ENCODE measurements at places on chromosomes 3 and 15.
A peak's percentile ranks its signal among the peaks of the same experiment; 100 is the strongest.

GRCh38 chr3:5729852-5730251 is 542.3 kb downstream of the EDEM1 start:
- DNase-seq = no peak

- no peak for DNase-seq
Observed at GRCh38 chr3:157574531-157574930, 71.3 kb upstream of the VEPH1 start.

- DNase-seq = no peak
Observed at GRCh38 chr3:2579206-2579605, 480.5 kb downstream of the CNTN4 start.

DNA sequence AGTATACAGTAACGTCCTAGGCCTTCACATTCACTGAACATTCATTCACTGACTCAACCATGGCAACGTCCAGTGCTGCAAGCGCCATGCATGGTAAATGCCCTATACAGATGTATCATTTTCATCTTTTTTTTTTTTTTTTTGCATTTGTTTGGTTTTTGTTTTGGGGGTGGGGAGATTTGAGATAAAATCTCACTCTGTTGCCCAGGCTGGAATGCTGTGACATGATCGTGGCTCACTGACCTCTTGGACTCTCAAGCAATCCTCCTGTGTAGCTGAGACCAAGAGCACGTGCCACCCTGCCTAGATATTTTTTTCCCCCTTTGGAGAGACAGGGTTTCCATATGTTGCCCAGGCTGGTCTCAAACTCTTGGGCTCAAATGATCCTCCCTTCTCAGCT is 37.4 kb downstream of the SUSD5 start:
- no peak for DNase-seq

GRCh38 chr3:138768946-138769345 is 65.8 kb downstream of the PIK3CB start:
- no peak for DNase-seq

DNA sequence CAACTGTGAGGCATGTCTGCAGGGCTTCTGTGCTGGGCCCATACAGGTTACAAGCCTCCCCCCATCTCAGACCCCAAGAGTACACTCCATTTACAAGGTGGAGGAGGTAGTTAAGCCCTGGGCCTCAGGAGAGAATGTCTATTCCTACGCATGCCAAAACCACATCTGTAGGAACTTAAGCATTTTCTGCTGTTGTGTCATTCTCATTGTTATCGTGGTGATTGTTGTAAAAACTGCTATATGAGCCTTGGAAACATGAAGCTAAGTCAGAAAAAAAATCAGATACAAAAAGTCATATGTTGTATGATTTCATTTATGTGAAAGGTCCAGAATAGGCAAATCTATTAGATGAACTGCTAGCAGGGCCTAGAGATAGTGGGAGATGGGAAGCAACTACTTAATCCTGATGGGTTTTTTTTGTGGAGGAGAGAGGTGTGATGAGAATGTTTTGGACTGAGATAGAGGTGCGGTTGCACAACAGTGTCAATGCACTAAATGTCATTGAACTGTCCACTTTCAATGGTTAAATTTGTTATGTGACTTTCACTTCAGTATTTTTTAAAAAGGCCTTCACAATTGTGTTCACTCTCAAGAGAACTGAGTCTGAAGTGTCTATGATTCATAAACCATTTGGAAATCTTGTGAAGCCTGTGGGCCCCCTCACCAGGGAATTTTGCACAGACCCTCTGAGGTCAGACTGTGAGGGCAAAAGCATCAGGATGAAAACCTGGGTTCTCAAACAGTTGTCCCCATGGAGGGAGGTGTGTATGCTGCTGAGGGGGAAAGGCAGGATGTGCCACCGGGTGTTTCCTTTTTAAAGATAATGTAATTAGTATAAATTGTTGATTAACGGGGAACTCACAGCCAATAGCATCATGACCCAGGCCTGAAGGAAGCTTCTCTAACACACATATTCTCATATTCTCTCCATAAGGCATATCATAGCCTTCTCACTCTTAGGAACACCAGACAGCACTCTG is 3.2 kb downstream of the RTP3 start:
- no peak for DNase-seq

GRCh38 chr3:8595695-8596115 is 48.9 kb downstream of the SSUH2 start:
- DNase-seq = no peak

GRCh38 chr3:23490459-23490858 is 287.3 kb downstream of the UBE2E2 start:
- no peak for DNase-seq

DNA sequence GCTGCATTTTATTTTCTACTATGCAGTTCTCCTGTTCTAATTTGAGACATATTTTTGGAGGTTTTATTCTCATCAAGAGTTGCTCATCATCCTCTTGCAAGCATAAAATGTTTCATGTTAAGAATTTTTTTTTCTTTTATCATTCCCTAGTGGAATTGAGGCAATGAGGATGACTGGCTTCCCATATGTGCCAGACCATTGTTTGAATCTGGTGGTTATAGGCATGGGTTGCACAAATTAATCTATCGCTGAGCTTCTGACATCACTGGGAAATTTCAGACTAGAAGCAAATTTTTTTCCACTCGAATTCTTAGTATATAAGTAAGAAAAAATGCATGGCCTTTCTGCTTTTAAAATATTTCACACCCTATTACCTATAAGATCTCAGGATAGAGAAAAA is 279.1 kb upstream of the PLSCR5 start:
- no peak for DNase-seq

- DNase-seq = peak; percentile 62
Observed at GRCh38 chr3:192188218-192188835, 539.0 kb downstream of the FGF12 start.

DNA sequence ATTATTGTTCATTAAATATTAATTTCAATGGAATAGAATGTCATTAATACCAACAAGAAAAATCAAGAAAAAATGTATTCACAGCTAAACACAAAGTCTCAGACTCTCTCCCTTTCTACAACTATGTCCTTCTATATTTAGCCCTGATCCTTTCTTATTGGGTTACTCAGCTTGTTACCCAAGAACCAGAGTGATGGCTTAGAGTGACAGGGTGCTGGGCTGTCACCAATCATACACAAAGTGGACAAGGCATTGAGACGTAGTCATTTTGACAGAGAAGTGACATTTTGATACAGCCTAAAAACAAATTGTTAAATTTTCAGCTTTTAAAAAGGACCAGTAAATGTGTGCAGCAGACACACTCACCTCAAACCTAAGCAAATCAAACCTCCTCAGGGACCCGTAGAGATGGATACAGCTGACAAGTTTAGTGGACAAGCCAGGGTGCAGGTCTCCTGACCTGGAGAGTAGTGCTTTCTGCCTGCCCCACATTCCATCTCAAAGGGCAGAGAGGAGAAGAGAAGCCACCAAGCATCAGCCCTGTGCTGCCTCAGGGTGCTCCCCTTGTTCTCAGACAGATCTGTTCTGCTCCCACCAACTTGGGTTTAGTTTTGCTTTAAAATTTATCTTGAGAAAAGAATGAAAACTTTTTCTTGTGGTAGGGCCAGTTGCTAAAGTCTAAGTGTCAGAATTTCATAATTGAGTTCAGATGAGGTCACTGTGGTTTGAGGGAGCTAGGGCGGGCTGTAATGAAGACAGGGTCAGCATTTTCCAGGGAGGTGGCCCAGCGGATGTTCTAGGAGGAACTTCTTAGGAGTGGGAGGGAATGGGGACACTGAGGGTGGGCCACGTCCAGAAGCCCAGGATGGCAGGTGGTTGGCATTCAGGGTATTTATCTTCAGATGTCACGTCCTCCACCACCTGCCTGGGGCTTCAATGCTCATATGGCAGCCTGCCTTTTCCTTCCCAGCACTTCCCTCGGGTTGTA is 136.5 kb upstream of the TBL1XR1 start:
- DNase-seq = peak; percentile 90

DNA sequence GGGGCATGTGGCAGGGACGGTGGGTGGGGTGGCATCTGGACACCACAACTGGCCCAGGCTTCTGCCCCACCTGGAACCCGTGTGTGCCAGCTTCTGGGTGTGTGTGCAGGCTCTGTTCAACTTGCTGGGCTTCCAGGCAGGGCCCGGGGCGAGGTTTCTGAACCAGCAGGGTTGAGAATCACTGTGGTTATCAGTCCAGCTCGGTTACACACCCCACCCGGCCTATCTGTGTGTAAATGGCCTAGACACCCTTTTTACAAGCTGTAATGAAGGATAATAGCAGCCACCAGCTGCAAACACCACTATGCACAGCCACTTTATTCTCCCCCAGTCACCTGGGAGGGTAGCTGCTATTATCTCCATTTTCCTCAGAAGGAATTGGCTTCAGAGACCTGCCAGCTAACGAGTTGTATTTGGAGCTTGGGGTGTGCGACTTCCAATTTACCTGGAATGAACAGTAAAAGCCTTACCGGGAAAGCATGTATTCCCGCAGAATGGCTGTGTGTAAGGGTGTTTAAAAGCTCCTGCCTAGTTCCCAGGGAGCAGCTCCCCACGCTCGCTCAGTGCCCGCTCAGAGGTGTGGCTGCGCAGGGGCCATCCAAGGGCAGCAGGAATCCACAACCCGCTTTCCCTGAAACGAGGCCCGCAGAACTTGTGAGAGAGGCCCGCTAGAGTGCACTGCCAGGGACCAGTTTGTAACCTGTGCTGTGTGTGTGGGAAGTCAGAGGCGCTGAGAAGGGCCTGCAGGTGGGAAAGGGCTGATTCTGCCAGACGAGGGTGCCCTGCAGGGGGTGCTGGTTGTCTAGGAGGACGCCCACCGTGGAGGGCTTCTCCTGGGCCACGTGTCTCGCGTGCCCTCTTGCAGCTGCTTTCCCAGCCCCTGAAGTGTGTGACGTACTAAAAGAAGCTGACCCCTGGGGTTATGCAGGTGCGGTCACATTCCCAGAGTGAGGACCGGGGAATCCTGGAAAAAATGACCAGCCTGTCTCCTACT is 83.5 kb downstream of the C3orf70 start:
- DNase-seq = no peak
